ENCODE measurements at places on chromosomes 4 and X.
A peak's percentile ranks its signal among the peaks of the same experiment; 100 is the strongest.

- no peak for DNase-seq
These were observed 505.7 kb downstream of the PACRGL start for GRCh38 chr4:21205821-21206531.

DNA sequence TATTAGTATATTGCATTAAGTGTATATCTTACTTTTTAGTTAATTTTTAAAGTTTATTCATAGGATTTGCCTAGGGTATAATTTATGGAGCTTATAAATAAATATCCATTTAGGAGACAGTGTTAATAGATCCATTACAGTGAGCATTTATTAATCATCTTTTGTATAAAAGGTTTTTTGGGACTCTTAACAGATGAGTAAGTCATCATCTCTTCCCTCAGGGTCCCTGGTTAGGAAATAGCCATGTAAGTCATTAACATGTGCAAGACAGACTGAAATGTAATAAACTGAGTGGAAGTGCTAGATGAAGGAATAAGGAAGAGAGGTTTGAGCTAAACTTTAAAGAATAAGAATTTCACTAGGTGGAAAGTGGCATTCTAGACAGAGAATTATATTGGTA, 69.2 kb downstream of the PAQR3 start:
- DNase-seq, result no peak

- DNase-seq, result peak; percentile 48
These were observed 21.0 kb upstream of the DCTD start for GRCh38 chr4:182938205-182938645.

DNA sequence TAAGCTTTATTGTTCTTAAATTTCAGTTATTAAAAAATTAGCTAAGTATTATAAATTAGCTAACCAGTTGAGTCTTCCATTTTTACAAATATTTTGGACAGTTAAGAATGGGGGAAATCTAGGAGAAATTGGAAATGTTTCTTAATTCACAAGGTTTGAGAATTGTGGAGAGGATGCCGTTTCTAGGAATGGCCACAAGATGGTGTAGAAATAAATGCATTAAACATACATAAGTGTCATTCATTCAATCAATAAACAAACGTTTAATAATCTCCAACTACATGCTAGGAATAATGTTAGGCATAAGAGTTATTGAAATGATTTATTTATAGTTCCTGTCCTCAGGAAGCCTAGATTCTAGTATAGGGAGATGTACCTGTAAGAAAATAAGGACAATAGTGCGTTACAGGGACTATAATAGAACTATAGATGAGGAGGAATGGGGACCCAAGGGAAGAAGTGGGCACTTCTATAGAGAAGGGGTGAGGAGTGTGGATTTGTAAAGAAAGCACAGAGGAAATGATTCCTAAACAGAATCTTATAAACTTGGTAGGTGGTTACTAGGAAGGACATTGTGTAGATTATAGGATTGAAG, 195.7 kb upstream of the ANK2 start:
- DNase-seq, result no peak

DNA sequence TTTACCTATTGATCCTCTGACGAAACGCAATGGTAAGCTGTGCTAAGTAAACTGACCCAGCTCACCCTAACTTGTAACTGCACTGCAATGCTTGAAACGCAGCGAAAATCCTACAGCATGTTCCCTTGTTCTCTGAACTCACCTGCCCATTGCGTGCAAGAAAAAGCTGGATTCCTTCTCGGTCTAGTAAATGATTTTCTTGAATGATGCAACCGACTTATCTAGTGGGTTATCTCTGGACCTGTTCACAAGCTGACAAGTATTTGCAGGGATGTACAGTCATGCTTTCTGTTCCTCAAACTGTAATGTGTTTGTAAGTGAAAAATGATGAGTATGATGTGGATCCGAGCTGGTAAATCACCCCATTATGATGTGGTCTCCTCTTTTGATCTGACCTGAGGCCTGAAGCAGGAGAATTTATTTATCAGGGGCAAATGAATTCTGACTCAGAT, 140.1 kb downstream of the BTC start:
- no peak for DNase-seq

GRCh38 chr4:77911842-77912450, 49.3 kb downstream of the MRPL1 start:
- DNase-seq, result no peak

- no peak for DNase-seq
These were observed 8.5 kb downstream of the WFS1 start for GRCh38 chr4:6277935-6278800.

- DNase-seq, result peak; percentile 88
These were observed 16.2 kb downstream of the ZFYVE28 start for GRCh38 chr4:2402048-2402842.

- DNase-seq, result no peak
These were observed 4.8 kb downstream of the LETM1 start for GRCh38 chr4:1851160-1851559.

- DNase-seq, result peak; percentile 14
These were observed 460.5 kb downstream of the CENPC start for GRCh38 chr4:67084783-67085182.

GRCh38 chrX:39921838-39922237, 175.9 kb downstream of the BCOR start:
- DNase-seq, result no peak

DNA sequence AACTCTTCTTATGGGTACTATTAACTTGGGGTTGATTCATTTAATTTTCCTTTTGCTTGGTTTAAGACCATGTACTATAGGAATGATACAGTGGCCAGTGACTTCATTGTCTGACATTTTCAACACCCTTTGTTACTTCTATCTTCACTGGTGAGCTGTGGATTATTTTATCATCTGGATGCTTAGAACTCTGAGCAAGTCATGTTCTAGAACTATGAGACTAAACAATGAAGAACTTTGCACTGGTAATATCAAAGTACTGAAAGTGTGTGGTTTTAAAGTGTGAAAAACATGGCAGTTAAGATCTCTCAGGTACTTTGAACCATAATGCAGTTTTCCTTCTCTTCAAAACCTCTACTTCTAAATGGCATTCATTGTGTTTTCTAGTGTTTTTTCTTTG, 47.8 kb downstream of the MAP7D3 start:
- no peak for DNase-seq

DNA sequence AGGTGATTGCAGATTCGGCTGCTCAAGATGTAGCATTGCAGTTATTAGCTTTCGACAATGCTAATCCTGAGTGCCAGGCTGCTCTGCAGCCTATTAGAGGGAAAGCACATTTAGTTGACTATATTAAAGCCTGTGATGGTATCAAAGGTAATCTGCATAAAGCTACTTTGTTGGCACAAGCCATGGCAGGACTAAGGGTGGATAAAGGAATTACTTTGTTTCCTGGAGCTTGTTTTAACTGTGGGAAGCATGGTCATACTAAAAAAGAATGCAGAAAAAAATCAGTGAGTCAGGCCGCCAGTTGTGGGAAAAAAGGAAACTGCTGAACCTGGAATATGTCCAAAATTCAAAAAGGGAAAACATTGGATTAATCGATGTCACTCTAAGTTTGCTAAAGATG, 154.9 kb upstream of the TECRL start:
- no peak for DNase-seq

- no peak for DNase-seq
These were observed 30.5 kb upstream of the TEX13C start for GRCh38 chrX:125289209-125289608.

DNA sequence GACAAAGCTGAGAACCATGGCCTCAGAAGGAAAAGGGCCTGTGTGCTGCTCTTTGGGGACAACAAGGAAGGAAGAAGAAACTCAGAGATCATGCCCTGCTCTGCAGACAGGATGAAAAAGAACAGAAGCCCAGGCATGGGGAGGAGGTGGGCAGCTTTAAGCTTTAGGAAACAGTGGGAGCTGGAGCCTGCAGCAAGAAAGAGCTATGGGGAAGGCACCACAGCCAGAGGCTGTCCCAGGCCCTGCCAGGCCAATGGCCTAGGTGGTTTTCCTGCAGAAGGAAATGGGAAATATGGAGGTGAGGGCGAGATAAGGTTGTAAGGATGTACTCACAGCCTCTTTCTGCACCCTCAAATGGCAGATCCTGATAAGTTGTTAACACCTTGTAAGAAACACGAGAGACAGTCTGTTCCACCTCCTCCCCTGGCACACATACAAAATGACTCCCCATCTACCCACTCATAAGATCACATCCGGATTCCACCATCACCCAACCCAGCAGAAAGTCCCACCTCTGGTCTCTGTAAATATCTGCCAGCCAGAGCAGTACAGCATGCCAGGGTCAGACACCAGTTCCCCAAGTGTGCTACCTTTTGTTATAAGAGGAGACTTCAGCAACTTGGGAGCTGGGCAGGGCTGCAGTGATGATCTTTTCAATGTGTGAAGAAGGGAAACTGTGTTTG, 105.2 kb downstream of the RTL5 start:
- DNase-seq, result no peak

DNA sequence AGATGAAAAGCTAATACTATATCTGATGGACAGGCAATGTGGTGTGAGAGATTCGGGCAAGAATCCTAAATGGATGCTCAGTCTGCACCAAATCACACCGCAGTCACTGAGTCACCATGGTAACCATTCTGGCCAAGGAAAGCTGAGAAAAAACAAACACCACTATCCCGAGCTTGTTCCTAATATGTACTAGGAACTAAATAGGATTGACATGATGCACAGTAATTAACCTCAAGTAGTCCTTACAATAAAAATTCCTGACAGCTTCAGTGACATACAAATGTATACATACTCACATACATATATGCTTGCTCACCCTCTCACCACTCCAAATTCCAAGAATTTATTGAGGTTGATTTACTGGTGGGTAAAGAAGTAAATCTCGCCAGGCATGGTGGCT, 1.1 kb upstream of the RAB40A start:
- peak; percentile 31 for DNase-seq

- no peak for DNase-seq
These were observed 19.7 kb downstream of the MAEA start for GRCh38 chr4:1309261-1310010.

DNA sequence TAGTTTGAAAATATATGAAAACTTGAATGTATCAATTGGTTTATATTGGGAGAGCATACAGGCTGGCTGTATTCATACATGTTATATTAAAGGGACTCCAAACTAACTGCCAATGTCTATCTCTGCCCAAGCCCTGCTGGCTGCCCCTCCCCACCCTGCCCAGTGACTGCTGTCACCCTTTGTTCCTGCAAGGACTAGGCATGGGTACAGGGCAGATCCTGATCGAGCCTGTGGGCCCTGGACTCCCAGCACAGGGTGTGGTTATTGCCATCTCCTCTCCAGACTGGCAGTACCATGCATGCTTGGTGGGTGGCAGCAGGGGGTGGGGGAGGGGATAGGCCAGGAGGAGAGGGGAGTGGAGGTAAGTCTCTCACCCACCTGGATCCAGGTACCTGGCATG, 167.5 kb upstream of the RASGEF1B start:
- no peak for DNase-seq

DNA sequence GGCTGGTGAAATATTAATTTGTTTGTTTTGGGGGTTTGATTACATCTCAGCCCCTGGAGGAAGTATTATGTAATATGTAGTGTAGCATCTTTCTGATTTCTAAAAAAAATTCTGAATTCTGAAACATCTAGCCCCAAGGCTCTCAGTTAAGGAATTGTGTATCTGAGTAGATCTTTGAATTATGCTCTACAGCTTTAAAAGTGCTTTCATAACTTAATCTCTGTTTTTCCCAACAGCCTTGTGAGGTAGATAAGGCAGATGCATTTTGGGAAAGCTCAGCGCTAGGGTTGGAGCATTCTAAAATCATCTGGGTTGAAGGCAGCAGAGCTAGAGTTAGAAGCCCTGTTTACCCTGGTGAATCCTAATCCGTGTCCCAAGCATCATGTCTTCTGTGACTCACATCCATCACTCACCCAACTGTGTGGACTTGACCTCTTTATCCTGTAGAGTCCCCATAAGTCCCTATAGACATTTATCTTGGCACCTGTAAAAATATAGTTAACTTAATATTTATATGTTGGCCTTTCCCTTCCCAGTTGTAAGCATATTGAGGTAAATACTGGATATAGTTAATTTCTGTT, 49.8 kb downstream of the FNIP2 start:
- DNase-seq, result no peak

- DNase-seq, result no peak
These were observed 38.6 kb downstream of the MTMR1 start for GRCh38 chrX:150731795-150732194.

DNA sequence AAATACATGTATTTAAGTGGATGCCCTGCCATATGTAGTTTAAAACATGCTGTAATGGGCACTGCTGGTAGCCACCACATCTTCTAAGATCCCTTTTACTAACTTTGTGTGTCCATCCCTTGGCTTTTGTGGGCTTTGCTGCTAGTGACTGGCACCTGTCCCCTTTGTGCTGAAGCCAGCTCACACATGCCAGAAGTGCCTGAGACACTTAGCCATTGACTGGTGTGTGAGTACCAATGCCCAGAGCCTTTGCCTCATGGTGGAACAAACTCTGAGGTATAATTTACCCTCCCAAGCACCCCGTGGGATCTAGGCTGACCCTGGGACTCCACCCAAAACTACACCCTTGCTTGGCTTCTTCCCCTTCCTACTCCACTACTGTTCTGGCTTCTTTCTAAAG, 33.0 kb downstream of the ARHGAP6 start:
- no peak for DNase-seq

DNA sequence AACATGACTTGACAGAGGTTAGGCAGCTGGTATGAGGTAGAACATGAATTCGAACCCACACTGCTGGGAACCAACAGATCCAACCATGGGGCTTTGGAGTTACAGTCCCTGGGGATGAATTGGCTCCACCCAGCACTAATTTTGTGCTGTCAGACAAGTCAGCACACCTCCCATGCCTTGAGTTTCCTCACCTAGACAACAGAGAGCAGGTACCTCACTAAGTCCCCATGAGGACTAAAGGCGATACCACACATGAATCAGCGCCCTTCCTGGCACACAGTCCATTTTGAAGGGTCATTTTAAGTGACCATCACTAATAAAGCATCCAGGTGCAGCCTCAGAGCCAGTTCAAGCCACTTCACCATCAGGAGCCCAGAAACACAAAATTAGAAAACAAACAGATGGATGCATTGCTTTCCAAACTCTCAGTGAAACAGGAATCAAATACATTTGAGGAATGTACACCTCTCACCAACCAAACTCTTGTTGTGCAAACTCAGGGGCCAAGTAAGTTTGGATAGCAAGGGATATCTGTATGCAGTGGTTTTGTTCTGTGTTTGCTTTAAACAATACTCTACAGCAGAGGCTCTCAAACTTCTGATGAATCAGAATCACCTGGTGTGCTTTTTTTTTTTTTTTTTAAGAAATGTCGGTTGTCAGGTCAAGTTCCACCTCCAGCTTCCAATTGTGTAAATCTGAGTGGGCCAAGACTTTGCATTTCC, 10.1 kb downstream of the IDS start:
- no peak for DNase-seq

- no peak for DNase-seq
These were observed 6.6 kb upstream of the GRPEL1 start for GRCh38 chr4:7074426-7074825.

DNA sequence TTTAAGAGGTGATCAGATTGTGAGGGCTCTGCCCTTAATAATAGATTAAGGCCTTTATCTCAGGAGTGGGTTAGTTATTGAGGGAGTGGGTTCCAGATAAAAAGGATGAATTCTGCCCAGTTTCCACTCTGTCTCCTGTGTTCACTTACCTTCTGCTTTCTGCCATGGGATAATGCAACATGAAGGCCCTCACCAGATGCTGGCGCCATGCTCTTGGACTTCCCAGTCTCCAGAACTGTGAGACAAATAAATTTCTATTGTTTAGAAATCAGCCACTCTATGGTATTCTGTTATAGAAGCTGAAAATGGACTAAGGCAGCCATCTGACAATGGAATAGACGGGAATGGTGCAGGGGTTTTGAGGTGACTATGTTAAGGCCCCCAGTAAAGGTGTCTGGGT, 6.9 kb upstream of the RELL1 start:
- DNase-seq, result no peak

- DNase-seq, result peak; percentile 66
These were observed at the start of gene ADGRL3 for GRCh38 chr4:61200187-61200915. ADGRL3 (plus strand) TSS chr4:61200326.

Data from NCI-H2081 (cell line).